ENCODE measurements at places on chromosomes 2 and 18.
A peak's percentile ranks its signal among the peaks of the same experiment; 100 is the strongest.

DNA sequence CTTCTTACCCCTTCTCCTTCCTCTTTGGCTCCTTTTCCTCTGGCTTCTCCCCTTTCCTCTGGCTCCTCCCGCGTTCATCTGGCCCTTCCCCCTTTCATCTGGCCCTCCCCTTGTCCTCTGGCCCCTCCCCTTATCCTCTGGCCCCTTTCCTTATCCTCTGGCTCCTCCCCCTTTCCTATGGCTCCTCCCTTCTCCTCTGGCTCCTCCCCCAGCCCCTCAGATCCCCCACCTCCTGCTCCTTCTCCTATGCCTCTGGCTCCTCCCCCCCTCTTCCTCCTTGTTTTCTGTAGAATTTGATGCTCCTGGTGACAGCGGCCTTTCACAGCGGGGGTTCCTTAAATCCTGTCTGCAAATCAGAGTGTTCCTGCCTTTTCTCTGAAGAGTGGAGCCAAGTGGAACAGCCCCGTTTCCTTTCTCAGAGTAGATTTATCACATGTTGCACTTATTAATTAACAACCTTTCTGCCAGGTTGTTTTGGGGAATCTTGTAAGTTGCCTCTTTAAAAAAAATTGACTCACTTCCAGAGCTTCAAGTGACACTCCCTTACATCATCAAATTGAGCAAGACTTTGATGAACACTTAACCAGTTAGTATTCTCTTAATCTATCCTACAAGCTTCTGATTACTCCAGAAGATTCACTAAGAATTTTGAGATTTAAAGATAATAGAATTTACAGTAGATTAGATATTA is 27.9 kb downstream of the FABP1 start:
- DNase-seq, result no peak
- no peak overlapping the region for H3K27ac ChIP-seq
- H3K36me3 ChIP-seq, result peaks cover 8% of the 10 kb centered on the region
- H3K4me1 ChIP-seq, result no peaks in the 10 kb centered on the region
- no peaks in the 10 kb centered on the region for H3K27me3 ChIP-seq
- no peak overlapping the region for H3K4me3 ChIP-seq

GRCh38 chr2:40416486-40416885 is 35.4 kb downstream of the SLC8A1 start:
- H3K27me3 ChIP-seq, result no peaks in the 10 kb centered on the region
- no peaks in the 10 kb centered on the region for H3K36me3 ChIP-seq
- no peak overlapping the region for H3K4me3 ChIP-seq
- no peak for DNase-seq
- no peaks in the 10 kb centered on the region for H3K4me1 ChIP-seq

DNA sequence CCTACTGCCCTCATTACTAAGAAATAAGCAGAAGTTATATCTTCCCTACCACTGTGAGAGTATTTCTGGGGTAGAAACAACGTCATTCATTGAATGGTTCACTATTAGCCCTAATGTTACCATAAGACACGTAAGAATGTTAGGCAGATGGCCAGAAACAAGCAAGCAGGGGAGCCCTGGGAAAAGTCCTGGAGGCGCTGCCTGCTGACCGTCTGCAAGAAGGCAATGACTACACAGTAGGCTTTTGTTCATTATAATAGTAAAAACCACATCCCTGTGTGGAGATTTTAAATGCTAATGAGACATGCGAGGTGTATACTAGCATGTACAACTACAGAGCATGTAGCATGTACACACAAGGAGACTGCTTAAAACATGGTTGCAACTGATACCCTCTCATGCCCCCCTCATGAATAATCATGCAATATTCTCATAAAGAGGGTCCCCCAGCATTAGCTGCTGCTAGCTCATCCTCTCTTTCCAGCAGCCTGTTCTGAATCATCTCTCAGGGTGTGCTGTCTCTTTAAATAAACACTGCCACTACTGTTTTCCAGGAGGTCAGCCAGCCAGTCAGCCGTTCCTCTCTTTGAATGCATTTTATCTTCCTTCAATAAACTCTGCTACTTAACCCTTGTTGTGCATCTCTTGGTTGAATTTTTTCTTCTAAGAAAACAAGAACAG is 23.6 kb downstream of the SUCLG1 start:
- H3K36me3 ChIP-seq, result peaks cover 68% of the 10 kb centered on the region
- no peak overlapping the region for H3K4me3 ChIP-seq
- peak overlapping the region; percentile 63 for H3K27ac ChIP-seq
- H3K27me3 ChIP-seq, result no peaks in the 10 kb centered on the region
- no peak for DNase-seq
- peaks cover 21% of the 10 kb centered on the region for H3K4me1 ChIP-seq

GRCh38 chr2:171630812-171631626 is 56.2 kb upstream of the DYNC1I2 start:
- no peaks in the 10 kb centered on the region for H3K4me1 ChIP-seq
- no peaks in the 10 kb centered on the region for H3K27me3 ChIP-seq
- H3K4me3 ChIP-seq, result no peak overlapping the region
- no peak overlapping the region for H3K27ac ChIP-seq
- DNase-seq, result no peak

DNA sequence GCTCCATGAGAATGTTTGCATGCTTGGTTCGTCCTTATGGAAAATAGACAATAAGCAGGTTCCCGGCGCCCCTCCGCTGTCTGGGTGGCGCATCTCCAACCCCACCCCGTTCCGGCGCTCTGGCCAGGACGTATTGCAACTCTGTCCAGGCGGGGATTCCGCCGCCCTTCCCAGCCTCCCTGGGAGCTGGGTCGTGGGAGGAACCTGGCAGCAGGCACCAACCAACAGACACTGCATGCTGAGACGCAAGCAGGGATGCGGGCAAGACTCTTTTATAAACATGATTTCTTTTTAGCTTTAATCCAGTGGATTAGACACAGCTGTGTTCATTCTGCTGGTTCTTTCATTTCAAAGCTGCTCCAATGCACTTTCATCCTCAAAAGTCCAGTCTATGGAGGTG is 240.2 kb downstream of the SH3BP4 start:
- no peak overlapping the region for H3K4me3 ChIP-seq
- no peak overlapping the region for H3K27ac ChIP-seq
- DNase-seq, result no peak
- no peaks in the 10 kb centered on the region for H3K4me1 ChIP-seq
- H3K36me3 ChIP-seq, result no peaks in the 10 kb centered on the region

DNA sequence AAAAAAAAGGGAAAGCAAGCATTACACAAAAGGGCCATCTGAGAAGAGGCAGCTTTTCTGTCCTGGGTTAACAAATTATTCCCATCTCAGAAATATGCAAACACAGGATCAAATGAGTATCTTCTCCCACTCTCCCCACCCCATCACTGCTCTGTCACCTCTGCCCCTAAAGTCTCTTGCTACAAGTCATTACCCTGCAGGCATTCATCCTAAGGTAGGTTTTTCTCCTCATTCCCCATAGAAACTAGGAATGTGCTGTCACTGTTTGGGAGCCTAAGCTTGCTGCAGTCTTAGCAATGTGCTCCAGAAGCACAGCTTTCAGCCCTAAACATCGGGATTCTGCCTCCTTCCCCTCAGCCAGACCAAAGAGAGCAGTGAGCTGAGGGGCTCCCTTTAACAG is 3.6 kb downstream of the LRRTM1 start:
- H3K4me3 ChIP-seq, result no peak overlapping the region
- no peaks in the 10 kb centered on the region for H3K36me3 ChIP-seq
- peaks cover 19% of the 10 kb centered on the region for H3K27me3 ChIP-seq
- DNase-seq, result no peak
- H3K27ac ChIP-seq, result no peak overlapping the region

- no peak for DNase-seq
- no peak overlapping the region for H3K4me3 ChIP-seq
- no peaks in the 10 kb centered on the region for H3K27me3 ChIP-seq
- H3K4me1 ChIP-seq, result no peaks in the 10 kb centered on the region
- peak overlapping the region; percentile 99 for H3K27ac ChIP-seq
Observed at GRCh38 chr2:205714789-205715720, 32.8 kb downstream of the NRP2 start.

- H3K36me3 ChIP-seq, result no peaks in the 10 kb centered on the region
- no peak overlapping the region for H3K27ac ChIP-seq
- no peaks in the 10 kb centered on the region for H3K27me3 ChIP-seq
- peaks cover 33% of the 10 kb centered on the region for H3K4me1 ChIP-seq
- no peak for DNase-seq
Observed at GRCh38 chr2:240455647-240456446, 20.4 kb downstream of the GPC1 start.

DNA sequence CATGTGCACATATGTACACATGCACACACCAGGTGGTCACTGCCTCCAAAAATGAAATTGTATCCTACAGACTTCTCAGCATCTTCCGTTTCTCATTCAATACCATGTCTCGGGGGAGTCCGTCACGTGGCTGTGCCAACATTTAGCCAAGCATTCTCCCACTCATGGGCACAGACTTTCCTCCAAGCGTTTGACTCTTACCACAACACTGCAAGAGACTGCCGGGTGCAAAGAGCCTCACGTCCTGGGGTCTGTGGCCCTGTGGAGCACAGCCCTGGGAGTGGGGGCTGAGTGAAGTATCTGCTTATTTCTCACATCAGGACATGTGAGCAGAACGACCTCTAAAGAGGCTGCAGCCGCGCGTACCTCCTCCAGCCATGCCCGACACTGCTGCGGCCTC is 28.0 kb downstream of the HDAC4 start:
- peak; percentile 37 for DNase-seq
- H3K27me3 ChIP-seq, result no peaks in the 10 kb centered on the region
- H3K4me3 ChIP-seq, result no peak overlapping the region
- peaks cover 44% of the 10 kb centered on the region for H3K4me1 ChIP-seq
- H3K36me3 ChIP-seq, result no peaks in the 10 kb centered on the region

DNA sequence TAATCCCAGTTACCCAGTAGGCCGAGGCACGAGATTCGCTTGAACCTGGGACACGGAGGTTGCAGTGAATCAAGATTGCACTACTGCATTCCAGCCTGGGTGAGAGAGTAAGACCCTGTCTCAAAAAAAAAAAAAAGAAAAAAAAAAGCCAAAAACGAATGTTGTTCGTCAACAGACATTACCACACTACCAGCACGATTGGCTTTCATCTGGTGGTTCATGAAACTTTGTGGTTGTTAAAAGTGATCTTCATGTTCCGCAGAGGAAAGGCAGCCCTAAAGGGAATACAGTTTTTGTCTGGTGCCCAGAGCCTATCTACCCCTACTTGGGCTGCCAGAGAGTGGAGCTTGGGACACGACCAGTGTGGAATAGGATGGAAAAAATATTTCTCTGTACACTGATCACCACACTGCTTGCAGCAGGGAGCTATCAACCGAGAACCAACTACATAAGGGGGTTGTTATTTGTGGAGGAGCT is 13.6 kb upstream of the CXCR4 start:
- DNase-seq, result no peak
- no peak overlapping the region for H3K27ac ChIP-seq
- no peak overlapping the region for H3K4me3 ChIP-seq
- H3K36me3 ChIP-seq, result no peaks in the 10 kb centered on the region

- no peak for DNase-seq
- H3K36me3 ChIP-seq, result no peaks in the 10 kb centered on the region
- H3K4me1 ChIP-seq, result peaks cover 34% of the 10 kb centered on the region
- no peak overlapping the region for H3K4me3 ChIP-seq
Observed at GRCh38 chr2:30421604-30422443, 25.2 kb upstream of the LCLAT1 start.

GRCh38 chr2:214630402-214631045 is 179.0 kb downstream of the BARD1 start:
- no peak overlapping the region for H3K4me3 ChIP-seq
- DNase-seq, result no peak

- no peak overlapping the region for H3K4me3 ChIP-seq
- H3K4me1 ChIP-seq, result no peaks in the 10 kb centered on the region
- H3K27ac ChIP-seq, result no peak overlapping the region
- DNase-seq, result no peak
Observed at GRCh38 chr18:28961669-28962228, 784.8 kb upstream of the CDH2 start.

GRCh38 chr2:3692375-3692774 is 11.0 kb upstream of the DCDC2C start:
- H3K27ac ChIP-seq, result no peak overlapping the region
- H3K4me3 ChIP-seq, result no peak overlapping the region
- no peaks in the 10 kb centered on the region for H3K4me1 ChIP-seq
- no peaks in the 10 kb centered on the region for H3K27me3 ChIP-seq
- DNase-seq, result no peak

GRCh38 chr2:24080701-24081100 is 3.9 kb downstream of the TP53I3 start:
- DNase-seq, result no peak
- H3K27ac ChIP-seq, result no peak overlapping the region
- no peaks in the 10 kb centered on the region for H3K36me3 ChIP-seq
- peaks cover 31% of the 10 kb centered on the region for H3K4me1 ChIP-seq
- H3K4me3 ChIP-seq, result no peak overlapping the region

Data from sigmoid colon (tissue), 7 donors.